ENCODE measurements at places on chromosomes 2 and 18.

DNA sequence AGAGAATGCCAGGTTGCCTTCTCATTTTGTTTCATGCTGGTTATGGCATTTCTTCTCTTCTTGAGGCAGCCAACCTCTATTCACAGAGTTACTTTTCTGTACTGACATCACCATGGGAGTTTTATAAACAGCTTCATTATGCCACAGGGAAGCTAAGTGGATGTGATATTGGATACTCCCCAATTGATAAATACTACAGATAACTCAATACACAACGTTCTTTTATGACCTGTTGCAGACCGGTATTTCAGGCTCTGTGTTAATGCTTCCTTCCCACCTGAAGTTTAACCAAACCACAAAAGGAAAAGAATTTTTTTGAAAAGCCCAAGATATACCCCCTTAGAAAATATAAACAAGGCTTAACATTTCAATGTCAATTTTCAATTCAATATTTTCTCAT is 258.3 kb upstream of the SOX11 start:
- no peak for DNase-seq

GRCh38 chr2:77566131-77566530 is 44.0 kb upstream of the LRRTM4 start:
- DNase-seq = no peak

- DNase-seq = peak; percentile 58
Measured at GRCh38 chr18:76495435-76496193, 572 bp upstream of the ZNF516 start.

GRCh38 chr2:234308073-234308812 is 188.6 kb downstream of the ARL4C start:
- no peak for DNase-seq

DNA sequence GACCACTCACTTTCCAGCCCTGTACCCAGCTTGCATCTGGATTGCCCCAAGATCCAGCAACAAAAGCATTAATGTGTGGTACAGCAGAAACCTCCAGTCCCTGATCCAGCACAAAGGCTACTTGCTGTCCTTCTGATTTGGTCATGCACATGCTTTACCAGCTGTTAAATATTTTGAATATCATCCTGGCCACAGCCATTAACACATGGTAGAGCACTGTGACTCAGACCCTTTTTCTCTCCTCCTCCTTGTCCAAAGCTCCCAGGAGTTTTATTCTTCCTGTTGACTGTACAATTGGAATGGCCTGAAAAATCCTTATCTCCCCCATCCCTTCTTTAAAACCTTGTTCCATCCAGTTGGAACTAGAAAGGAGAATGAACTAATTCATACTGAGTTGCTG is 419.7 kb upstream of the TNP1 start:
- peak; percentile 96 for DNase-seq

- peak; percentile 50 for DNase-seq
Measured at GRCh38 chr2:188326669-188327301, 35.1 kb downstream of the GULP1 start.

GRCh38 chr2:24635181-24635580 is 144.1 kb downstream of the NCOA1 start:
- DNase-seq = peak; percentile 24

DNA sequence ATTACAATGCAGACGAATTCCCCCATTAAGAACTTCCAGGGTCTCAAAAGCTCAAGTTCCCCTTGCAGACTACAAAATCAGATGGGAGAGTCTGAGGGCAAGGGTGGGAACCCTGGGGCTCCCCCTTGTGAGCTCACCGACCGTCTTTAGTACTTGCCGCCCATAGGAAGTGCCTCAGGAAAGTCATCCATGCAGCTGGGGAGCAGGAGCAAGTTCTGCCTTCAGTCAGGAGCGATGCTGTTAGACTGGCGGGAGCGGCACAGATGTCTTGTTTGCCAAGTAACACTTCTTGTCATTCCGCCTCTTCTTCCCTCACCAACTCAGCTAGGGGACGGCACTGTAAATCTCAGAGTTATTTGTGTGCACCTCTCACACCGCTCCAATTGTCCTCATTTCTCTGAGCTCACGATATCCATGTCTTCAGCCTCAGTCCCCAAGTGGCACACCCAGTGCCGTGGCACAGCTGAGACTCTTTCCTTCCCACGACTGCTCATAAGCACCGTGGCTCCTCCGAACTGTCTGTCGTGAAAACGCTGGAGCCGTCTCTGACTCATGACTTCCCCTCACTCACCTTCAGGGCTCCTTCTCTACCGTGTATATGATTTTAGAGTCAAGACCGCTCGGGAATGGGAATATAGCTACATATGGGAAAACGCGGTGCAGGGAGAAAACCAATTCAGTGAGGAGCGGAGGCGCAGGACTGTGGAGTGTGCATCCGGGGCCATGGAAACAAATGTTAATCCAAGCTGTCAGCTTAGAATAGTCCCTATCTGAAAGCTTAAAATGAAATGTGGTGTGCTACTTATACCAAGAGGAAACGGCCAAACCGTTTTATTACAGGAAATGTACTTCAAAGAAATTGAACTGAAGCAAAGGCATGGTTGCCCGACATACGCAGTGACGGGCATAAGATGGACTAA is 34.0 kb downstream of the UXS1 start:
- no peak for DNase-seq

DNA sequence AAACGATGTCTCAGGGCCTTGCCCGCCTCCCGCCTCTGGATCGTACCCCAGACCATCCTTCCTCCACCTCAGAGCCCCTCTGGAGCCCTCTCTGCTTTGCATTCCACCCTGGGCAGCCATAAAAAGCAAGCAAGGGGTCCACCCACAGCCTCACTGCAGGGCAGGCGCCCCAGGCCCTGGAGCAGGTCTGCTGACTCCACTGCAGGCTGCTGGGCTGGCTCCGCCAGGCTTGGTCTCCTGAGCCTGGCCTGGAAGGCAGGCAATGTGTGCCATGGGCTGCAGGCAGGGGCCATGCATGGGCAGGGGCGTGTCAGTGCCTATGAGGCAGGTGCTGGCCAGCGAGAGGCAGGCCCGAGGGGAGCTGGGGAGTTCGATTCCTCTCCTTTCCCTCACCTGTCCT is 186.0 kb downstream of the ANKRD30B start:
- DNase-seq = no peak

DNA sequence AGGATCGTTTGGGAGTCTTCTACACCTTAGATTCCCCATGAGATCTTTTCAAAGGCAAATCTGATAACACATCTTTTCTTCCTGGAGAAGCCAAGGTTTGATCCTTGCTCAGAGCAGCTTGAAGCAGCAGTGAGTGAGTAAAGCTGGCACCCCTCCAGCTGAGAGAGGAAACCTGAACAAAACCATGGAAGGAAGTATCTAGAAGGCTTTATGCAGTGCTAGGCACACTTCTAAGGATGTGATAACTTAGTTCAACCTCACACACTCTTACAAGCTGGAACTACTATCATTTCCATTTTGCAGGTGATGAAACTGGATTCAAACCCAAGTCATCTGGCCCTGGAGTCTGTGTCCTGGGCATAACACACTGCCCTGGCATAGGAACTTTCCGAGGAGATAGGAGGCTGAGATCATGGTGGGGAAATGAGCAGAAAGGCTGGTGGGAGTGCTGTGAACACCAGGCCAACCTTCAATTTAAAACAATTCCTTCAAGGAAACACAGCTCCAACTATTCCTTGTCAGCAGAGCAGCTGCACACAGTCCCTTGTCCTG is 71.2 kb downstream of the CTAGE1 start:
- peak; percentile 40 for DNase-seq

DNA sequence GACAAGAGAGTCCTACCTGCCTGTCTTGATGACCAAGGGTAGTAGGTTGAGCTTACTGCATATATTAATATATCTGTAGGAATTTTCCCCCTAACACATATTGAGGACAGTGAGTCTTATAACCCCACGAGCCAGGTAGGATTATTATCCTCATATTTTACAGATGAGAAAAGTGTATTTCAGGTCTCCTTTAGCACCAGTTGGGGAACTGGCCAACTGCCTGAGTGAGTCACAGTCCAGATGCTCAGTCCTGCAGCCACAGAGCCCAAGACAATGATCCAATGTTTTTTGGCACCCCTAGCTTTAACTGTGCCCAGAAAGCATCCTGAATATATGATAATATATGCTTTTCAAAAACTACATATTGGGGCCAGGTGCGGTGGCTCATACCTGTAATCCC is 30.8 kb upstream of the GLS start:
- DNase-seq = peak; percentile 85

- no peak for DNase-seq
Measured at GRCh38 chr2:70806013-70806412, 14.4 kb downstream of the CLEC4F start.

GRCh38 chr2:239465017-239466001 is 64.5 kb upstream of the HDAC4 start:
- DNase-seq = no peak

GRCh38 chr2:218009231-218009630 is 6.4 kb upstream of the TNS1 start:
- no peak for DNase-seq

GRCh38 chr2:23285091-23285800 is 99.7 kb upstream of the KLHL29 start:
- no peak for DNase-seq

GRCh38 chr2:113053666-113054065 is 999 bp upstream of the IL36B start:
- DNase-seq = no peak

- no peak for DNase-seq
Measured at GRCh38 chr2:43309935-43310334, 83.5 kb upstream of the ZFP36L2 start.

DNA sequence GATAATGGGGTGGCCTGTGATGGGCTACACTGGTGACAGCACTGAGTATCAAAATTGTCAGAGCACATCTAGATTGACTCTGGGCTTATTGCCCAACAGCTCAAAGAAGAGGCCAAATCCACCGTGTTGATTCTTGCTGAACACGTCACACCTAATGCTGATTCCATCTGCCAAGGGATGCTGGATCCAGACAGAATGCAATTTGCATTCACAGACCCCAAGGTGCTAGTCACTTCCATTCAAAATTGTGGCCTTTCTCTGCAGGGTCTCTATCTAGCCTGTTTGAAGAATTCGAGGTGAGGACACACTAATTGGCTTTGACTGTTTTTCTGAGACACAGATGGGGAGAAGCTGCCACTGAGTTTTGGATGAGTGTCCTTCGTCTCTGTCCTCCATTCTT is 13.5 kb upstream of the GPR39 start:
- DNase-seq = no peak

- no peak for DNase-seq
Measured at GRCh38 chr2:12151716-12152115, 405.3 kb downstream of the LPIN1 start.

DNA sequence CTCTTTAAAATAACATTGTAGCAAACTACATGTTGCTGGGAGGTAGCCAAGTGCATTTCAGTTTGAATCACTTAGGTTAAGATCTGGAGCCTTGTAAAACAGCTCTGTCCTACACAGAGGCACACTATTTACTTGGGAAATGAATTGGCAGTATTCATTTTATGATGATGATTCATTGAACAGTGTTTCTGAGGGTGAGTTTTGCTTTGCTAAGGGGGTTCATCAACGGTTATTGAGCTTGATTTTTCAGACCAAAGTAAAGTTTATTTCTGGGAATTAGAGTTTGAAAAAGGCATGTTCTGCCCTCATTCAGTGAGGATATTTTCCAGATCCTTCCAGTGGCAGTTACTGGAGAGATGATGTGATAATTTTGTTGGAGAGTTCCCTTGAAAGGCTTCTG is 55.6 kb downstream of the CCDC85A start:
- peak; percentile 44 for DNase-seq

DNA sequence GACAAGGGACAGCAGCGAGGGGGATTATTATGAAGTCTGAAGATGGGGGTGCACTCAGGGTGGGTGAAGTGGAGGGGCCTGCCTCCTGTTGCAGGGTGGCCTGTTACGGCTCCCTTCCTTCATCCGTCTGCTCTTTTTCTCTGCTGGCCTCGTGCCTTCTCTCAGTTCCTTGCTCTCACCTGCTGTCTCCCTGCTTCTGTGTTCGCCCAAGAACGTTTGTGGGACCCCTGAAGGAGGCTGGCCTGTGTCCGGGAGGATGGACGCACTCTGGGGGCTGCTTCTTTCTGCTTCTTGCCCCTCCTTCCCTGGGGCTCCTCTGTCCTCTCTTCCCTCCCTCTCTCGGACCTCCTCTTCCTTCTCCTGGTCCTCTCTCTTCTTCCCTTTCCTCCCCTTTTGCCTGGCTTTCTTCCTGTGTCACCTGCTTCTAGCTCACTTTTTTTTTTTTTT is 13.8 kb downstream of the MROH2A start:
- no peak for DNase-seq

DNA sequence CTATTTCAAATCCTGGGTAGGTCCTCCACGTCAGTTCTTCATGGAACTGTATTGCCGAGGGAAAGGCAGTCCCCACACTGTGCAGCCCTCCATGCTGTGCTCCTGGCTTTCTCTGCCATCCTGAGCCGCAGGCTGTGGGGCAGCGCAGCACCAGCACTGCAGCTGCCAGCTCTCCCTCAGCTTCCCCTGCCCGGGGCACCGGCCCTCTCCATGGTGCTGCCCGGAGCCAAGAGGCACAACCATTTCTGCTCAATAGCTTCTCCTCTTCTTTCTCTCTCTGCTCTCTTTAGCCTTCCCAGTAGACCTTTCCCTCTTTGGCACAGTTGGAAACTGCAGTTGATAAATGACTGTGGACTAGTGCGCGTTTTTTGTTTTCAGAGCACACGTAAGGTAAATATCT is 12.1 kb downstream of the ANKRD23 start:
- DNase-seq = no peak

DNA sequence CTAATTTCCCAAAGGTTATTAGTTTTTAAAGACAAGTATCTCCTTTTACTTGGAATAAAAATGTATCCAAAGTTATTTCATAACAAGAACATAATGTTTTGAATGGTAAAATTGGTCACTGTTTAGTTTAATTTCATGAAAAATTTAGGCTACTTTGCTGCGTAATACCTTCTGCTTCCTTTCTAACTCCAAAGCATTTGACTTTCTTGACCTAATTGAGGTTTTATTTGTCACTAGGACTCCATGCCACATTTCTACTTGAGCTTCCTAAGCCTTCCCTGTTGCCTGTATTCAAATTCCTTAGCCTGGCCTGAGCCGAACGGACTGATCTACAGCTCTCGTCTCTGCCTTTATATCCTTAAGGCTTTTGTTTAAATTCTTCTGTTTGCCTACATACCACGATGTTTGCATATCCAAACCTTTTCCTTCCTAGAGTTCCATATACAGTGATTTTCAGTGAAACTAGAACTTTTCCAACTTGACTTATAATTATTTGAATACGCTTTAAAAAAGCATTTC is 25.1 kb downstream of the ARMC9 start:
- DNase-seq = no peak

DNA sequence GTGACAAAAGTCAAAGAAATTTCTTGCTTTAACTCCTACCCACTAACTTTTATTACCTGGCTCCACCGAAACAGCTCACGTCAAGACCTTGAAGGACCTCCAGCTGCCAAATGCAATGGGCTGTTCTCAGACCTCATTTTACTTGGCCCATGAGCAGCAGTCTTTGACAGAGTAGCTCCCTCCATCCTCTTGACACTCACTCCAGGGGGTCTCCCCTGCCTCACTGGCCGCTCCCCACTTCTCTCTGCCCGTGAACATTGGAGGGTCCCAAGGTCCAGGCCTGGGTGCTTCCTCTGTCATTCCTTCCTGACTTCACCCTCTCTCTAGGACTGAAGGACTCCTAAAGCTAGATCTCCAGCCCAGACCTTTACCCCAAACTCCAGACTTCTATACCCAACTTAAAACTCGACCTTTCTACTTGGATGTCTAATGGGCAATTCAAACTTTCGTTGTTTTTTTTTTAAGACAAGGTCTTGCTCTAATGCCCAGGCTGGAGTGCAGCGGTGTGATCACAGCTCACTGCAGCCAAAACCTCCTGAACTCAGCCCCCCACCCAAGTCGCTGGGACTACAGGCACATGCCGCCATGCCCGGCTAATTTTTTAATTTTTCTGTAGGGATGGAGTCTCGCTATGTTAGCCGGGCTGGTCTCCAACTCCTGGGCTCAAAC is 92.9 kb upstream of the ST3GAL5 start:
- DNase-seq = no peak

- peak; percentile 41 for DNase-seq
Measured at GRCh38 chr18:12828116-12829051, 55.7 kb downstream of the PTPN2 start.
